ENCODE measurements at places on chromosomes 12 and 14. TPM values are rescaled to one million over a fixed set of nuclear protein-coding genes. Genes with fewer than 3 reads are reported as not detected.
A peak's percentile ranks its signal among the peaks of the same experiment; 100 is the strongest.

The RNASE7 gene
- not detected for total RNA-seq

The ADGRD1 gene
- total RNA-seq, result 178 TPM

The AQP5 gene
- total RNA-seq, result not detected

The MMP14 gene
- total RNA-seq, result 229 TPM

The KLRB1 gene
- 0.67 TPM for total RNA-seq

The KLRC2 gene
- total RNA-seq, result 0.46 TPM

GRCh38 chr12:100668945-100669536 is 95.6 kb downstream of the GAS2L3 start:
- peak; percentile 89 for DNase-seq

DNA sequence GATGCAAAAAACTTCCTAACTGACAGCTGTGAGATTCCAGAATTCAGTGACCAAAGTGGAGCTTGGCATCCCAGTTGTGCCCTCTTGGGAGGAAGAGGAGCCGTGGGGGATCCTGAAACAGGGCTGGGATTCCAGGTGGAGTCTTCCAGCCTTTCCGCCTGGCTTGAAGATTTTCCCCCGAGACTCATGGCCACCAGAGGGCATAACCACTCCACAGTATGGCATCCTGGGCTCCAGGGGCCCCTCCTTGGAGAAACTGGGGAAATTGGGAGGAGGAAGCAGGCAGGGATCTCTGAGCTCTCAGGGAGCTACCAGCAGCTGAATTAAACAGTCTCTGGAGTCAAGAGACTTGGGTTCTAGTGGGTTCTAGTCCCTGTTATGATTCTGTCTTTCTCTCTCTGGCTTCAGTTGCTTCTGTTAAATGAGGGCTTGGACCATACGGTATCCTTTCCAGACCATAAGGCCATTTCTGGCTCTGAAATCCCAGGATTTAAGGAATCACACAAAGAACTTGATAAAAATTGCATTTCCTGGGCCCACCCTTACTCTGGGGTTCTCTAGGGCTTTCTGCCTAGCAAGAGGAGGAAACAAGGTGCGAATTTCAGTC is 2.6 kb upstream of the TAMALIN start:
- DNase-seq, result no peak

- no peak for DNase-seq
These were observed 350.1 kb downstream of the NELL2 start for GRCh38 chr12:44525806-44526654.

- no peak for DNase-seq
These were observed 9.0 kb upstream of the COL2A1 start for GRCh38 chr12:48013287-48013686.

DNA sequence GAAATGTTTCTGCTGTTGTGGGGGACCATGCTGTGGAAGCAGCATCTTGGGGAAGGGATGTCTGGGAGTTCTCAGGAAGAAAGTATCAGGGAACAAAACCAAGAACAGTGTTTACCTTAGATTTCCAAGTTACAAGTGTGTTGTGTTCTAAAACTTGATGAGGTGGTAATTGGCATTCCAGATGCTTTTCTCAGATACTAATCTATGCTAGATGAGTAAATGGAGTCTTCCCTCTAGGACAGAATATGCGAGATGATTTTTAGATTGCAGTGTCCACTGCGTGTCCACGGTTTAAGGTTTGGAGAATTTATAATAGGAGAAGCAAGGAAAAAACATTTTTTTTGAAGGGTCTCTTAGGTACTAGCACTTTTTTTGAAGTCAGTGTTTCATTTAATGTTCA is 436.5 kb downstream of the PCNX1 start:
- DNase-seq, result no peak

- no peak for DNase-seq
These were observed 10.0 kb downstream of the MNAT1 start for GRCh38 chr14:60744566-60744965.

GRCh38 chr14:81454572-81455218 is 54.6 kb upstream of the STON2 start:
- DNase-seq, result no peak

- DNase-seq, result no peak
These were observed 19.5 kb upstream of the CDK17 start for GRCh38 chr12:96419576-96420276.

DNA sequence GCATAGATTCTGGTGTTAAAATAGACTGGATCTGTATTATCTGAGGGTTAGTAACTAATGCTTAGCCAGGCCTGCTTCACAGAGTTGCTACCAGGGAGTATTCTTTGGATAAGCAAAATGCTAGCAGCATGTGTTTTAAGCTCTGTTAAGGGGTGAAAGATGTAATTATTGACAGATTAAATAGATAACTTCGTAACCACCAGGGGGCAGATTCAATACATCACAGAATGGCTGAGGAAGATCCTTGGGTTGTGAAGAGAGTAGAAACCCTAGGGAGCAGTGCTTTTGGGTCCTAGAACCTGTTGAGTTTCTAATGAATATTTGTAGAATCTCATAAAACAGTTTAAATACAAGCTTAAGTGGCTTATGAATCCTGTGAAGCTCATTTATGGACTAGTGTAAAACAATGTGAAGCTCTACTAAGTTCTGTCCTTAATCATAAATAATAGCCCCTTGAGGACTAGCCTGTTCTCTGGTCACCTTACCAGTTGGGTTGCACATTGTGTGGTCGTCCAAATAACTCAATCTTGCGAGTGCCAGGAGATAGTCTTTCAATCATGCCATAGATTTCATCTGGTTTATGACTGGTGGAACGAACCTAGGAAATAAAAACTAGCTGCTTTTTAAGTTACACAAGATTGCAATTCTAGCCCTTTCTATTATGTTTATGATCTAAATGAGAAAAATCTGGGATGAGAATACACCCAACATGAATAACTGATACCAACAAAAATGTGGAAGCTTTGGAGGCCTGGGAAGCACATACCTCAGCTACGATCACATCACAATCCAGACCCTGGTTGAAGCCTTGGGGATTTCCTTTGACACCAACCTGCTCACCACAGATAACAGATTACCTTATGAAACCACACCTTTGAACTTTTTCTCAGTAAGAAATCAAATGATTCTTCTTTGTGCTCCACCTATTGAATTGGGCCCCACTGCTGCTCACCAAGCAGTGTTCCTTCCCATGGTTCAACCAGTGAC is 12.3 kb downstream of the METTL3 start:
- DNase-seq, result no peak

DNA sequence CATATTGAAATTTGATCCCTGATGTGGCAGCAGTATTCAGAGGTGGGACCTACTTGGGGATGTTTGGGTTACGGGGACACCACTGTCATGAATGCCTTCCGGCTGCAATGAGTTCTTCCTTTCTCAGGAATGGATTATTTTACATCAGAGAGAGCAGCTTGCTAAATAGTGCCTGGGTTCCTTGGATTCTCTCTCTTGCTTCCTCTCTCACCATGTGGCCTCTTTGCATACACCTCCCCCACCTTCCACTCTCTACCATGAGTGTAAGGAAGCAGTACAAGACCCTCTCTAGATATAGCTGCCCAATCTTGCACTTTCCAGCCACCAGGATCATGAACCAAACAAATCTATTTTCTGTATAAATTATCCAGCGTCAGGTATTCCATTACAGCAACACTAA is 15.4 kb upstream of the SCAF11 start:
- no peak for DNase-seq

DNA sequence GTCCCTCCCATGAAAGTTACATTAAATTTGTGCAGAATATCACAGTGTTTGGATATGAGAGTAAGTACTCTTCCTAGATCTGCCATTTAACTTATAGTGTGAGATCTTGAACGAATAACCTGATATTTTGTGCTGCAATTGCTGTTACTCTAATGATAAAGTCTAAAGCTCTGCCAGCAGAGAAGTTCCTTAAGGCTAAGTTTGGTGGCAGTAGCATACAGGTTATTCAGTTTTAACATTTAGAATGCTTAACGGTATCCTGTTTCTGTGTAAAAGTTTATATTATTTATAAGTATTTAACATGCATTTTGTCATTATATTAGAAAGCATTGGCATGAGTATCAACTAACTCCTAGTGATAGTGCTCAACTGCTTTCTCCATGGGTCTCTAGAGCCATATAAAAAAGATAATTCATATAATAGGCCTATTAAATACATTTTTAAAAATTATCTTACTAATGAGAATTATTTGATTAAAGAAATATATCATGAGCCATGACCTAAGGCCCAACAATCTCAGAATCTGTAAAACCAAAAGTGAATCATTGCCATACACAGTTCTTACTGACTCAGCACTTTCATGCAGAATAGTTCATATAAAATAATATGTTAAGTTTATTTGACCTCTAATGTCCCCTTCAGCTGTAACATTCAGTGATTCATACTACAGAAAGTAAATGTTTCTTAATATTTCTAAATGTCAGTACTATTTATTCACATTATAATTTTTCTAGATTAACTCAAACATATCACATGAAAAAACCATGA is 1058.6 kb downstream of the TRHDE start:
- DNase-seq, result no peak

Data from posterior vena cava (tissue), 2 donors.